ENCODE measurements at places on chromosomes 11 and 22. TPM values are rescaled to one million over a fixed set of nuclear protein-coding genes. Genes with fewer than 3 reads are reported as not detected.

The PARVG gene
- 4.1 TPM for total RNA-seq

The GUCY1A2 gene
- 7.6 TPM for total RNA-seq

DNA sequence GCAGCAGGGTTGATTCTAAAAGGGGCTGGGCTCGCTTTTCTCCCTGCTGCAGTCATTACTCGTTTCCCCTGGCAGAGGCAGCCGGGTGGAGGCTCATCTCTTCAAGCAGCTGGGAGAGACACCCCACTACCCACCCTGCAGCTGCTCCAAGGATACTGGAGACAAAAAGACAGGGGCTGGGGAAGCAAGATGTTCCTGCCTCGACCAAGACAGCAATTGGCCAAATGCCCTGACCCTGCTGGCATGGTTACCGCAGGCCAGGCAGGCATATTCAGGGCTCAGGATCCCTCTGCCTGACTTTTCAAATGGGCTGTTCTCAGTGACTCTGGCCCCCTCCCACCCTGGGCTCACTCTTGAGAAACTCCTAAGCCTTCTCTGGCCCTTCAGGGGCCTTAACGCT, 6.8 kb upstream of the RGL4 start:
- ATAC-seq: no peak

DNA sequence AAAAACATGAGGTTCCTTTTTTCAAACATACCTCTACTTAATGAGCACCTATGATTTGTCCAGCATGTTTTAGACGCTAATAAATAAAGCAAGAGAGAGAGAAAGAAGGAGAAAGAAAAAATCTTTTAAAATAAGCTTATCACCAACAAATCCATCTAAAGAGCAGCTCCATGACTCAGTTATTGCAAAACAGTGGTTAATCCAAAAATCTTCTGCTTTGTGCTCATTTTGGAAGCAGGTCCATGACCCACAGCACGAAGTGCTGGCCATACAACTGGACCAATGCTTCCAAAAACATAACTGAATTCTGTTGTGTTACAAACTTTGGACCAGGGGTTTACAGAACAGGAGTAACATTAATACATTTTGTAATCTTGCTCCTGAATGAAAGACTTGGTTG, 696.6 kb downstream of the KCNA4 start:
- ATAC-seq: no peak

GRCh38 chr11:3641701-3642070, at the start of gene ART5:
Gene ART5 (minus strand): TSS chr11:3641992. CDS start chr11:3641862, 130 bp downstream.
- ATAC-seq: no peak

DNA sequence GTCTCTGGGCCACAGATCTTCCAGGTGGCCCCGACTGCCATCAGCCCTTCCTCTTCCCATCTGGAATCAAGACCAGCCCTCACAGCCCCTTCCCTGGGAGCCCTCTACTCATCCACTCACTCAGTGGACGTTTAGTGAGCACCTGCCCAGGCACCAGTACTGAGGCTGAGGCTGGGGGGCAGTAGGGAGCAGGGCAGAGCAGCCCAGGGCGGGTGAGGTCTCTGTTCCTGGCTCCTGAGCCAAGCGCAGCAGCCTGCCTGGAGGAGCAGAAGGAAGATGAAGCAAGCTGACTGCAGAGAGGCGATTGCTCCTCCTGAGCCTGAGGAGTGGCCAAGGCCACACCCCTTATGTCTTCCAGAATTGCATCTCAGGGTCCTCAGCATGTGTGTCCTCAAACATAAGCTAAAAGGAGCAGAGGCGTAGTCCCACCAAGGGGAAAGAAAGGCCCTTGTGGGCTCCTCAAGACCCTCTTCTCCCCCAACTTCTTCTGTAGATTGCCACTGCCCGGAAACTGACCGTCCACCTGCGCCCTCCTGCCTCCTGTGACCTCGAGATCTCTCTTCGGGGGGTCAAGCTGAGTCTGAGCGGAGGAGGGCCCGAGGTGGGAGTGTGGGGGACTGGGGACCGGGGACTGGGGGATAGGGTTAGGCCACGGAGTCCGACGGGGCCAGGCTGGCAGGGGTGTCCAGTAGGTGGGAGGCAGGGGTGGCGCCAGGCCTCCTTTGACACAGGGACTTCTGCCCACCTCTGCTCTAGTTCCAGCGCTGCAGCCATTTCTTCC, 5.8 kb downstream of the MAPK8IP2 start:
- peak; percentile 65 for ATAC-seq

The FGF4 gene
- not detected for total RNA-seq

- ATAC-seq: no peak
Observed at GRCh38 chr11:80165744-80166143, 724.9 kb upstream of the TENM4 start.

DNA sequence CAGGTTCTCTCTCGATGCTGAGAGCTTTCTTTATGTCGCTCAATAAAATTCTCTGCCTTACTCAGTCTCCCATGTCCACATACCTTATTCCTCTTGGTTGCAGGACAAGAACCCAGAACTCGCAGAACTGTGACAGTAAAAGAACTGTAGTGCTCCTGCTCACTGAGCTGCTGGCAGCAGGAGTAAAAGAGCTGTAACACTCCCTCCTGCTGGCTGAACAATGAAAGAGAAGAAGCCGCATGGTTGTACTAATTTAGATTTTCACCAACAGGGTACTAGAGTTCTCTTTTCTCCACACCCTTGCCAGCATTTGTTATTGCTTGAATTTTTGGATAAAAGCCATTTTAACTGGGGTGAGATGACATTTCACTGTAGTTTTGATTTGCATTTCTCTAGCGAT, 433.2 kb downstream of the GUCY1A2 start:
- ATAC-seq: no peak

The TCN1 gene
- not detected for total RNA-seq

DNA sequence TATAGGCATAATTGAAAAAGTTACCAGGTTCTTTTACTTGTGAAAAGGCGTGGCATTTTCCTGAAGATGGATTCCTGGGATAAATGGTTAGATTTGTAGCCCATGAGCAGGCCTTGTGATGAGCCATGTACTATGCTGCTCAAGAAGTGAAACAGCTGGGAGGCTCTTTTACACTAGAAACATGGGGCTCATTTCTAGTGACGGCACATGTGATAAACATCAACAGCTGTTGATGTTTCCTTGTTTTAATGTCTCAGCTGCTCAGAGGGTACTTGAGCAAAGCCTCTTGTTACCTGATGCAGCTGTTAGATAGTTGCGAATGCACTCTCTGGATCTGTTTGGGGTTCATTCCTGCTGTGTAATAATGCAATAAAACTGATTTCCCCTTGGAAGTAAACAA, 396.8 kb downstream of the GUCY1A2 start:
- no peak for ATAC-seq

The NCAPH2 gene
- 41.8 TPM for total RNA-seq

The PLEKHA7 gene
- total RNA-seq: 4.0 TPM

DNA sequence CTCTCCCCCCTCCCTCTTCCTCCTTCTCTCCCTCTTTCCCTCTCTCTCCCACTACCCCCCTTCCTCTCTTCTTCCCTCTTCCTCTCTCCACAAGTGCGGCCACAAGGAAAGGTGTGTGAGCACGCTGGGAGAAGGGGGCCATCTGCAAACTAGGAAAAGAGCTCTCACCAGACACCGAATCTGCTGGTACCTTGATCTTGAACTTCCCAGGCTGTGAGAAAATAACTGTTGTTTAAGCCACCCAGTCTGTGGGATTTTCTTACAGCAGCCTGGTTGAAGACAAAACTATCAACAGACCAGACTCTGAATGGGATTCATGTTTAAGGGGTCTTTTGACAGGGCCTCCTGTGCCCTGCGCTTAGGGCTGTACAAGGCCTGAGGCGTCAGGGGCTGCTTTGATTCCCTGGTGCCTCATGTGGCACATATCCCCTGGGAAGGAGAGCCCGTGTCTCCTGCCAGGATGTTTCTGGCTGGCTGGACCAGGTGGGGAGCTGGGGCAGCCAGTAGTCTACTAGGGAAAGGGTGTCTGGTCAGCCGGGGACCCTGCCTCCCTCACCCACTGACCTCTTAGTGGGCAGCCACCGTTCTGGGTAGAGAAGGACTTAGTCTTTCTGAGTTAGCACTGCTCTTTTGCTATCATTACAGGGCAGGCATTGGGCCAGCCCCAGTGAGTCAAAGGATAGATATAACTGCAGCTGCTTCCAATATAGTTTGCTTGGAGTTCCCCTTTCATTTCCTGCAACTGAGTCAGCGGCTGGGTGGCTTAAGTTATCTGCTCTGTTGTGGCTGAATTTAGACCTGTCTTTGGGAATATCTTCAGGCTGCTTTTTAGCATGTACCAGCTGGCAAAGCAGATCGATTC, 6.2 kb downstream of the PANX1 start:
- ATAC-seq: no peak

DNA sequence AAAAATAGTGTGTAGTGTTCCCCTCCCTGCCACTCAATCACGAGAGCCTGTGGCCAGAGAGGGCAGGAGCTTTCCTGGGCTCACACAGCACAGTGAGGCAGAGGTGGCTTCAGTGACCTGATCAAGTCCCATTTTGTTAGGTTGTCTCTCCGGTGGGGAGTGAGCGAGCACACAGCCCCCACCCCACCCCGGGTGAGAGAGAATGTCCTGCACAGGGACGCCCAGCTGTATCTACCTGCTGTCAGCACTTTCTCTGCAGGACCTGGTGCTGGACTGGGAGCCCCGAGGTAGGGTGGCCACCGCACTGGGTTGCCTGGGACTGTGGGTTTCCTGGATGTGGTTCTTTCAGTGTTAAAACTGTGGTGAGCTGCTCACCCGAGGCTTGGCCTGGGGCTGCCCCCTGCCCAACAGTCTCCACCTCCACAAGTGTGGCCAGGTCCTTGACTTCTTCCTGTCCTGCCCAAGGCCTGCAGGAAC, 6.1 kb downstream of the CAPN5 start:
- peak; percentile 7 for ATAC-seq

- ATAC-seq: no peak
Observed at GRCh38 chr11:20056950-20057943, 103.0 kb downstream of the DBX1 start.

DNA sequence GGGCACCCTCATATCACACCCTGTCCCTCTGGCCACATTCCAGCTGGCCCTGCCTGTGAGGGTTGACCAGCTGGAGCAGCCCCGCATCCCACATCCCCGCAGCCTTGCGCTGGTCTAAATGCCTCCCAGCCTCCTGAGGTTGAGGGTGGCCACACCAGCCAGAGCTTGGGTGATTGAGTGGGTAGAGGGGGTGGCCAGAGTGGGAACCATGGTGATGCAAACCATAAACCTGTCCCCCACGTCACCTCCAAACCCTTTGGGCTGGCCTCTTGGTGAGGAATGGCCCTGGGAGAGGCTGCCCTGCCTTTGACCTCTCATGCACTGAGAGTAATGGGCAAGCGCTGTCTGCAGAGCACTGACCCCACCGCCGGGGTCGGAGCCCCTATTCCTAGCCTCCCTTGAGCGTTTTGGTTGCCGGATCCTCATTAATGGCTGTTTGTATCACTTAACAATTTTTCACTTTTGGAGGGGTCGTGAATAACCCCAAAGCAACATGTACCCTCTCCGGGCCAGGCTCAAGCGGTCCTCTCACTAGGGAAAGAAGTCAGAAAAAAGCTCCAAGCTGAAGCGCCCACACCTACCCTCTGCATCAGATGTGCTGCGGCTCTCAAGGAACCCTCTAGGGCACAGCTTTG, 16.0 kb upstream of the KCNQ1OT1 start:
- ATAC-seq: peak; percentile 74

DNA sequence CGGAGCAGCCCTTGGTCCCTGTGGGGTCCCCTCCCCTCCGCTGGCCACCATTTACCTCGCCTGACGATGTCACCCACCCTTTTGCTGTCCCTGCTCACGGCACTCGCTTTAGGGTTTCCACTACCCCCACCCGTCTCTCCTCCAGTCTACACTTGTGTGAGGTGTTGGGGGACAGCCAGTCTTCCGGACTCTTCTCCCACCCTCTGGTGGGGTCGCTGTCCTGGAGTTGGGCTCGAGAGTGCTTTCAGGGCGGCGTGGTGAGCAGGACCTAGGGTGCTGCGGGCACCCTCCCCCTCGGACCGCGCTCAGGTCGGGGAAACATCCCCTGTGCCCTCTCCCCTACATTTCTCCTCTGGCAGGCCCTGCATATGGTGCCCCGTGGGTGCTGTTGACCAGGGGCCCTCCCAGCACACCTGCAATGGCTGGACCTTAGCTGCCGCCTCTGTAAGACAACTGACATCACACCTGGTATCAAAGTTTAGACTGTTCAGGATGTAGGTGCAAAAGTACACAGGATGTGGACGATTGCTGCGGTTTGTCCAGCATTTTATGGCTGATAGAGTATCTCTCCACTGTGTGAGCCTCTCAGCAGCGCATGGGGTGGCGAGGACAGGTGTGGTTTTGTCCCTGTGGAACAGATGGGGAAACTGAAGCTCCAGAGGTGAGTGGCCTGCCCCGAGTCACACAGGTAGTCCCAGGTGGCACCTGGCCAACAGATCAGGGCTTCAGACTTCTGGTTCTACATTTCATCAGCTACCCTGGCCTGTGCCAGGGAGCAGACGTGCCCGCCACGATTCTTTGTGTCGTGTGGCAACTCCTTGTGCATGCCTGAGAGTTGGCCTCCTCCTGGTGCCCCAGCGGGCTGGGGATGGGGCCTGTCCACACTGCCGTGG, 1.2 kb downstream of the GRK2 start:
- ATAC-seq: no peak

GRCh38 chr11:64842366-64842759, 2.1 kb downstream of the CDC42BPG start:
- no peak for ATAC-seq

DNA sequence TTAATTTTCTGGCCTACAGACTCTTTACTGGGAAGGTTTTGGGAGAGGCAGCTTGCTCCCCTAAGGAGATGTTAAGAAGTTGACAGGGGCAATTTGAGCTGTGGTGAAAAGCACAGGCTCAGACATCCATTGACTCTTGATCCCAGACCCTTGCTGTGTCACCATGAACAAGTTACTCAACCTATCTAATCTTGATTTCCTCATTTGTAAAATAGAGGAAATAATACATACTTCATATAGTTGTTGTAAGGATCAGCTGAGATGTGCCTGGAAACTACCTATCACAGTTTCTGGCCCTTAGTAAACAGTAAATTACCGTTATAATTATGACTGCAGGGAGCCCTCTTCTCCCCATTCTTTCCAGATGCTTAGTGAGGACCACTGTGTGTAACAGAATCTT, 16.6 kb upstream of the SCGB1D4 start:
- ATAC-seq: no peak

GRCh38 chr22:31344578-31345330, 1.4 kb downstream of the PATZ1 start:
- ATAC-seq: no peak

The NXPE1 gene
- total RNA-seq: 0.08 TPM

GRCh38 chr11:105754260-105754659, 144.4 kb downstream of the GRIA4 start:
- ATAC-seq: no peak

The SCUBE1 gene
- total RNA-seq: 16.9 TPM

The LRP4 gene
- total RNA-seq: 0.94 TPM
